ENCODE measurements at places on chromosomes 1 and 21.

DNA sequence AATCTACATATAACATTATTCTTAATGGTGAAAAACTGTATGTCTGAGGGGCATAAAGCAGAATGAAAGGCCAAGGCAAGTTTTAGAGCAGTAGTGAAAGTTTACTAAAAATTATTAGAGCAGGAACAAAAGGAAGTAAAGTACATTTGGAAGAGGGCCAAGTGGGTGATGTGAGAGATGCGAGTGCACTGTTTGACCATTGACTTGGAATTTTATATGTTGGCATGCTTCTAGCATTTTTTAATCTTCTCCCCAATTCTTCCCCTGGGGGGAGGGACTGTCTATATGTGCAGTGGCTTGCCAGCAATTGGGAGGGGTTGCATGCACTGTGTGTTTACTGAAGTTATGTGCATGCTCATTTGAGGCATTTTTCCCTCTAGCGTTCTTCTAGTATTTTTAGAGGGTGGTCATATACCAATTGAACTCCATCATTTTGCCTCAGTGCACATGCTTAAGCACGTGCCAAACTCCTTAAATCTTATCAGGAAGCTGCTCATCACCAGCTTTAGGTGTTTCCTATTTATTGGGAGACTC, 36.1 kb upstream of the SLC5A9 start:
- no peak for DNase-seq

DNA sequence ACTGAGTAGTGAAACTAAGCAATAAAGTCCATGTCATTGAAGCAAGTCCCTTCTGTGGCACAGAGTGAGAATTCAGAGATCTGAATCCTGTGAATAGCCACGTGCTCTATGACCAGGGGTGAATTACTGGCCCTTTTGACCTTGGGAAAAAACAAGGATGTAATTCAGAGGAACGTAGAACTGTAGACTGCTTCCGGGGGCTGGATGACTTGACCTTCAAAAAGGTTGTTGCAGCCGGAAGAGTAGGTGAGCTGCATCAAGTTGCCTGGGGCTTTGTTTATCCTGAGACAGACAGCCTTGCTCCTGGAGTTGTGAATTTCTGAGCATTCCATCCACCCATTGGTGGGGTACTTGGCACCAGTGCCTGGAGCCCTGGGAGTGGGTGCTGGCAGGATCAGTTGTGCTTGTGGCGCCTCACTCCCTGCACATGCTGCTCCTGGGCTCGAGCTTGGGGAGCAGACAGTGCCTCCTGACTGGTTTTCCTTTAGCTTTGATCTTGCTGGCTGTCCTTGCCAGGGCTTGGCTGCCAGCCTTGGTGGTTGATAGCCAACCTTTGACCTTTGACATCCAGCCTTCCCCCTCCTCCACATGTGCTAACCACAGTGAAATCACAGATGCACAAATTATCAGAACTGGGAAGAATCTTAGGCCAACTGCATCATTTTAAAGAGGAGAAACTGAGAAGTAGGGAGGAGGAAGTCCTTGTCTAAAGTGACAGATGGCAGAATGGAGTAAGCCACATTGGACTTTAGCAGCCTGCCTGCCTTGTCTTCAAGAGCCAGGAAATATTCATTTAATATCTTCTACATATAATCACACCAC, 16.2 kb upstream of the MYOG start:
- no peak for DNase-seq

- DNase-seq, result no peak
These were observed 70.4 kb upstream of the TTLL7 start for GRCh38 chr1:84069236-84069845.

DNA sequence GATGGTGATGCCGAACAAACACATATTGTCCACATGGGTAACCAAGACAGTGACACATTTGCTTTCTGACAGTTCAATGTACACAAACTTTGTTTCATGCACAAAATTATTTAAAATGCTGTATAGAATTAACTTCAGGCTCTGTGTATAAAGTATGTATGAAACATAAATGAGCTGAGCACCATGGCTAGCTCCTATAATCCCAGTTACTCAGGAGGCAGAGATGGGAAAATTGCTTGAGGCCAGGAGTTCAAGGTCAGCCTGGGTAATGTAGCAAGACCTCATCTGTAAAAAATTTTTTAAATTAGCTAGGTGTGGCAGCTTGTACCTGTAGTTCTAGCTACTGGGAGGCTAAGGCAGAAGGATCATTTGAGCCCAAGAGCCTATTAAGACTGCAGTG, 19.2 kb upstream of the RC3H1 start:
- DNase-seq, result no peak

DNA sequence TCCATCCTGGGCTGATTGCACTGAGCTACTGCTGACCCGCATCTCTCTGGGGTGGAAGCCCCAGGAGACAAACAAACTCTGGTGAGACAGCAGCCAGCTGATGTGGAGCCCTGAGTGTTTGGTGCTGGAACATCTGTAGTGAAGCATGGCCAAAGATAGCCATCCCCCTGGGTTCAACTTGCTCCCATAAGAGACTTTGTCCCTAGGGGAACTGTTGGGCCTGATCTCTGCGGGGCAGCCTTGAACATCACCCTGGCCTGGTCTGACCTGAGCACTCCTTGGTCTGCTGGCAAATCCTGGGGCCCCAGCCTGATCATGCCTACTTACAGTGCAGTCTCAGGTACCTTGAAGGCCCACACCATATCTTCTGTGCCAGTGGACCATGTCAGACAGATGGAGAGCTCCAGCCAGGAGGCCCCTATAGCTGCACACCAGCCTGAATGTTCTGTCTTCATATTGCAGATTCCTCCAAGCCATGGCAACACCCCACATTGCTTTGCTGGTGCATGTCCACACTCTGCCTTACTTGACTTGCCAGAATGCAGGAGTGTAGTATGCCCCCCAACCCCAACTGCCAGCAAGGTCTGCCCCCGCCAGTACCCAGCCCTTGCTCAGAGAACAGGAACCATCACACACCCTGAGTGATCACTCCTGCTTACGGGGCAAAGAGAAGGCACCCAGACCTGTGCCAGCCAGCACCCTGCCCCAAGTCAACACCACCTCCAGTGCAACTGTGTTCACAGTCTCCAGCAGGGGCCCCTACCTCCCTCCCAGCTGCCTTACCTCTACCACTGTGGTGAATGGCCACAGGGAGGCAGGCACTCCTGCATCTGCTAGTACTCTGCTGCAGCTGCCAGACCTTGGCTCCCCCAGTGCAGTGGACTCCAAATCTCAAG, 690.5 kb upstream of the NR5A2 start:
- DNase-seq, result no peak

- no peak for DNase-seq
These were observed 208.7 kb downstream of the HLX start for GRCh38 chr1:221087919-221088318.

DNA sequence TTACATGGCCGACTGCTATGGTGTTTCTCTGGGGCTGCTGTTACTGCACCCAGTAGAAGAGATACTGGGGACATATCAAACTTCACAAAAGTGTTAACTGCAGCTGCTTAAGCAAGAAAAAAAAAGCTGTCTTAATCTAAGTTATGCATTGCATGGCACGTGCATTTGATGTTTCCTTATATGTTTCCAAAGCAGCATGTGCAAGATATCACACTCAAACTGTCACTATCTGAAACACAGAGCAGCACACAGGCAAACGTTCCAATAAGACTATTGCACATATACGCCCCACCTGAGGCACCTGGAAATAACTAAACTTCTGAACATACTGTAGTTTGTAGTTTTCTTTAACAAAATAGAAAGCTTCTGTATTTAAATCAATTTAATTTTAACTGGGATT, 671.4 kb upstream of the ADGRL2 start:
- DNase-seq, result no peak

- DNase-seq, result no peak
These were observed 851 bp upstream of the VPS13D start for GRCh38 chr1:12228979-12229378.

- no peak for DNase-seq
These were observed 2.3 kb upstream of the NRAS start for GRCh38 chr1:114718661-114719423.

- DNase-seq, result no peak
These were observed 22.6 kb downstream of the PHACTR4 start for GRCh38 chr1:28392027-28392652.

DNA sequence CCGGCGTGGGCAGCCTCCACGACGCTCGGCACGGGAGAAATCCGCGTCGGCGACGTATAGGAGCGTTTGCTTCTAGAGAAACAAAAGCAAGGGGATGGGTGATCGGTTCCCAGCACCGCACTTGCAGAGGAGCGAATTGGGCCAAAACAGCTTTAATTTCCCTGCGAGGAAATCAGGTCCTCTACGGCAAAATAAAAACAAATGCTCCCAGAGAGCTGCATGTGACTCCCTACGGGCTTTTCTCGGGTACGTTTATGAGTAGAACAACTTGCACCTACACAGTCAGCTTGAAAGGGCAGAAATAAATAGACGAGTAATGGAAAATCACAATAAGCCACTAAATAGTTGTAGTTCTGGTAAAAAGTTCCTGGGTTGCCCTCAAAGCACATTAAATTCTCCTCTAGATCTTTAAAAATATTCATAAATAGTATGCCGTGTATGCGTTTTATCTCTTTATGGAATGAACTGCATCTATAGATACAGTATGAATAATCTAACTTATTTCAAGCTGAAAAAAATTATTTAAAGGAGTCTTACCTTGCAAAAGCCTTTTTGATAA, 1.2 kb downstream of the NHLH2 start:
- DNase-seq, result no peak

DNA sequence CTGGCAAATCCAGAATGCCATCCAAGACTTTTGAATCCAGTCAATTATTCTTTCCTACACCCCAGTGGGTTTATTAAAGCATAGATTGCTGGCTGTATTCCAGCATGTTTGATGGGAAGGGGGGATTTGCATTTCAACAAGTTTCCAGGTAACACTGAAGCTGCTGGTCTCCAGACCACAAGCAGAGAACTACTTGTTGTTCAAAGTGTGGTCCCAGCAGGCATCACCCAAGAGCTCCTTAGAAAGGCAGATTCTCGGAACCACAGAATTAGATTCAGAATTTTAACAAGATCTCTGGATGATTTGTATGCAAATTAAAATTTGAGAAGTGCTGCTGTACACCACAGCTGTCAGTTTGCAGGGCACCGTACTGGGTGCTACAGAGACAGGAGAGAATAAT, 216.3 kb upstream of the FAM78B start:
- DNase-seq, result no peak

- no peak for DNase-seq
These were observed 61.7 kb downstream of the ALPL start for GRCh38 chr1:21570885-21571284.

DNA sequence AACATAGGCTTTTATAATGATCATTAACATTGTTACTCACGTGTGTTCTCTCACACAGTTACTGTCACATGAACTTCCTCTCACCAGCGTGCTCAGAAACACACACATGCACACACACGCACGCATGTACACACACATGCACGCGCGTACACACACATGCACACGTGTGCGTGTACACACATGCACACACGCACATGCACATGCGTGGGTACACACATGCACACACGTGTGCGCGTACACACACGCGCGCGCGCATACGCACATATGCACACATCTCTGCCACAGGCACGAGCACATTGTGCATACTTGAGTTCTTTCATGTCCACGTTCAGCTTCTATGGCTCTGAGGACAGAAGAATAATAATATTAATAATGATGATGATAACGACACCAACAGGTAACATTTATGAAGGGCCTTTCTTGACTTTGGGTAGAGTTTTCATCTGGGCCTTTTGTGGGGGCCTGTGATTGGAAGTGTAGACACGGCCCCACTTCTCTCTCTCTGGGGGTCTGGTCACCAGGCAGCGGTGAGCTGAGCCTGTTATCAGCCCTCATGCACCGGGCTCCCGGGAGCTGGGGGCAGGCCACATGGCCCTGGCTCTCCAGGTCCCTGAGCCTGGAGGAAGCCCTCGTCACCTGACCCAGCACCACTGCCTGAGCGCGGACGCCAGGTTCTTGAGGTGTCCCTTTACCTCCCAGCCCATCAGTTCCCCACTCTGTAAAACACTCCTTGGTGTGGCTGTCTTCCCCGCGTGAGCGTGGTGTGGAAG, 7.0 kb downstream of the EPHA8 start:
- DNase-seq, result no peak

GRCh38 chr1:32246888-32247273, at the start of gene FAM167B:
Gene FAM167B, plus strand, starts transcription at chr1:32247222. Its CDS starts 200 bp downstream, at chr1:32247422.
- DNase-seq, result no peak

Measured in CD4-positive, alpha-beta T cell treated with Interleukin-10 for 1 hour (primary cell).